ENCODE measurements at places on chromosomes 1 and 21. TPM values are rescaled to one million over a fixed set of nuclear protein-coding genes. Genes with fewer than 3 reads are reported as not detected.

Gene IL19
- total RNA-seq: not detected

Gene KCNE1
- 0.29 TPM for total RNA-seq

Gene MAP3K21
- under 0.01 TPM for total RNA-seq

Gene NBPF4
- under 0.01 TPM for total RNA-seq

Gene ASCL5
- not detected for total RNA-seq

Gene LY9
- total RNA-seq: not detected

Gene FABP3
- total RNA-seq: 38.0 TPM

Gene RXRG
- not detected for total RNA-seq

Gene VTCN1
- not detected for total RNA-seq

DNA sequence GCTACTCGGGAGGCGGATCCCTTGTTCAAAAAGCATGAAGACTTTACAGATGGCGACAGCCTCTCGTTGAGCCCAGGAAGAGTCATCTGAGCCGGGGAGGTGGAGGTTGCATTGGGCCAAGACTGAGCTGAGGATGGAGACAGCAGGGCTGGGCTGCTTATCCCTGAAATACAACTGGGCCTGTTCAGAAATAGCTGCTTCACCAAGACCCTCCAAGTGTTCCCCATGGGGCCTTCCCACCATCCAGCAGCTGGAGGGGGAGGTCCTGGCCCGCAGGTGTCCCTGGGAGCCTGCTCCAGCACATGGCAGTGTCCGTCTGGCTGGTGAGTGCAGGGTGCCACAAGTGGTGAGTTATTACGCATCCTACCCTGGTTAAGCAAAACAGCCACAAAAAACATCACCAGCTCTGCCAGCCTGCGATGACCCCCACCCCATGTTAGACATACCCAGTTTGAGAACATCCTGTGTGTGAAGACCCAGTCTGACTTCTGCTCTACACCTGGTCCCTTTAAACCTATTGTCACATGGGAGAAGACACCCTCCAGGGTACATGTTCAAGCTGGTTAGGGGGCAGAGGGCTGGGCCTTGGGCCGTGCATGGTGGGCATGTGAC lies 93.1 kb upstream of the TMPRSS2 start:
- H3K4me3 ChIP-seq: no peak overlapping the region
- no peak overlapping the region for H3K27ac ChIP-seq
- no peaks in the 10 kb centered on the region for H3K27me3 ChIP-seq
- H3K4me1 ChIP-seq: peaks cover 4% of the 10 kb centered on the region
- no peak for DNase-seq
- no peaks in the 10 kb centered on the region for H3K36me3 ChIP-seq

- no peak overlapping the region for H3K27ac ChIP-seq
- H3K36me3 ChIP-seq: peaks cover 18% of the 10 kb centered on the region
- H3K4me1 ChIP-seq: no peaks in the 10 kb centered on the region
- no peaks in the 10 kb centered on the region for H3K27me3 ChIP-seq
Measured at GRCh38 chr21:41837756-41838297, 41.3 kb downstream of the PRDM15 start.

- no peaks in the 10 kb centered on the region for H3K27me3 ChIP-seq
- no peaks in the 10 kb centered on the region for H3K36me3 ChIP-seq
- H3K27ac ChIP-seq: no peak overlapping the region
- no peak for DNase-seq
- no peak overlapping the region for H3K4me3 ChIP-seq
Measured at GRCh38 chr1:240869071-240869470, 257.1 kb upstream of the GREM2 start.

GRCh38 chr1:60136395-60136794 lies 62.8 kb upstream of the C1orf87 start:
- H3K4me1 ChIP-seq: peaks cover 27% of the 10 kb centered on the region
- no peaks in the 10 kb centered on the region for H3K36me3 ChIP-seq
- H3K4me3 ChIP-seq: no peak overlapping the region

DNA sequence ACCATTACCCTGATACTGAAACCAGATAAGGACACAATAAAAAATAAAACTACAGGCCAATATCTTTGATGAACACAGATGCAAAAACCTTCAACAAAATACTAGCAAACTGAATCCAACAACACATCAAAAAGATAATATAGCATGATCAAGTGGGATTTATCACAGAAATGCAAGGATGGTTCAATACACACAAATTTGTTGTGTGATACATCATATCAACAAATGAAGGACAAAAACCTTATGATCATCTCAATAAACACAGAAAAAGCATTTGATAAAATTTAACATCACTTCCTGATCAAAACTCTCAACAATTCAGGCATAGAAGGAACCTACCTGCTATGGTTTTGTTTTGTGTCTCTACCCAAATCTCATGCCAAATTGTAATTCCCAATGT lies 74.3 kb upstream of the VANGL1 start:
- peaks cover 17% of the 10 kb centered on the region for H3K27me3 ChIP-seq
- DNase-seq: no peak
- H3K27ac ChIP-seq: no peak overlapping the region
- H3K4me3 ChIP-seq: no peak overlapping the region
- H3K4me1 ChIP-seq: no peaks in the 10 kb centered on the region
- H3K36me3 ChIP-seq: no peaks in the 10 kb centered on the region

GRCh38 chr1:151238467-151238739 lies 16.1 kb upstream of the PSMD4 start:
- no peak overlapping the region for H3K4me3 ChIP-seq
- H3K4me1 ChIP-seq: peaks cover 17% of the 10 kb centered on the region
- peak overlapping the region; percentile 42 for H3K27ac ChIP-seq
- no peaks in the 10 kb centered on the region for H3K27me3 ChIP-seq
- DNase-seq: peak; percentile 86

GRCh38 chr1:167054946-167055630 lies 35.1 kb downstream of the GPA33 start:
- H3K4me3 ChIP-seq: no peak overlapping the region
- no peak overlapping the region for H3K27ac ChIP-seq
- DNase-seq: no peak
- H3K27me3 ChIP-seq: no peaks in the 10 kb centered on the region
- peaks cover 5% of the 10 kb centered on the region for H3K4me1 ChIP-seq

- H3K4me1 ChIP-seq: peaks cover 24% of the 10 kb centered on the region
- no peak overlapping the region for H3K27ac ChIP-seq
- no peaks in the 10 kb centered on the region for H3K27me3 ChIP-seq
- no peaks in the 10 kb centered on the region for H3K36me3 ChIP-seq
- H3K4me3 ChIP-seq: no peak overlapping the region
Measured at GRCh38 chr1:92538413-92539061, 51.8 kb upstream of the GFI1 start.

DNA sequence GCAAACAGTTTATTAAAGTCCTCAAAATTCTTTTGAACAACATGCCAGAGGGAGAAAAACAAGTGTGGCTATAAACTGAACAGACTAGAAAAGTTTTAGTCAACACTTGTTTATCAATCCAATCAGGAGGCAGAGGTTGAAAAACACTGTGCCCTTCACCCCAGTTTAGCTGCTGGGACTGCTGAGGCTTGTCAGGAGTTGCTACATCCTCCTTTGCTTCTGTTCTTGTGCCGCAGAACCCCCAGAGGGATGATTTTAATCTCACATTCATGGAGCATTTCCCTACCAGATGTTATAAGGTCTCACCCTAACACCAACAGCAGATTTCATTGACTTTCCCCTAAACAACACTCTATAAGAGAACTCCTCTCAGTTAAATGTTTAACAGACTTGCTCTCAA lies 321.2 kb downstream of the VAV3 start:
- no peak overlapping the region for H3K27ac ChIP-seq
- H3K36me3 ChIP-seq: no peaks in the 10 kb centered on the region
- DNase-seq: no peak
- no peak overlapping the region for H3K4me3 ChIP-seq
- peaks cover 14% of the 10 kb centered on the region for H3K4me1 ChIP-seq

GRCh38 chr21:15895142-15896106 lies 165.6 kb downstream of the USP25 start:
- H3K36me3 ChIP-seq: no peaks in the 10 kb centered on the region
- H3K27me3 ChIP-seq: no peaks in the 10 kb centered on the region
- peak; percentile 29 for DNase-seq
- no peak overlapping the region for H3K27ac ChIP-seq
- no peak overlapping the region for H3K4me3 ChIP-seq

DNA sequence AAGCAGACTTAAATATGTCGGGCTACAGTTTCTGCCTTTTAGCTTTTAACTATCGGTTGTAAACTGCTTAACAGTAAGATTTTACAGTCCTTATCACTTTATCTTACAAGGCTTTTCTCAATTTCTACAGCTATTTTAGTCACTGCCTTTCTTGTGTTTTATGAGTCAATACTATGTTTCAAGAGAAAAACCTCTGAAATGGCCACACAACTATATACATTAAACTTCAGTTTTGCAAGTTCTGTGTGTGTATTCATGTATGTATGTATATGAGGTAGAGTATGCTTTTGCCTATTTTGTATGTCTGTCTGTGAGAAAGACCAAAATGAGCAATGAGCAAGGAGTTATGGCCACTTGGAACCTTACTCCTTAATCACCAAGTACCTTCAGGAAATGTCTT lies 169.8 kb downstream of the SYT2 start:
- no peaks in the 10 kb centered on the region for H3K36me3 ChIP-seq
- no peaks in the 10 kb centered on the region for H3K27me3 ChIP-seq
- peaks cover 19% of the 10 kb centered on the region for H3K4me1 ChIP-seq
- peak overlapping the region; percentile 67 for H3K4me3 ChIP-seq
- no peak overlapping the region for H3K27ac ChIP-seq
- no peak for DNase-seq

- H3K27ac ChIP-seq: no peak overlapping the region
- peak; percentile 45 for DNase-seq
- H3K27me3 ChIP-seq: no peaks in the 10 kb centered on the region
Measured at GRCh38 chr1:67372898-67373297, 57.3 kb downstream of the SERBP1 start.
